Stimulated activated CD8-positive, alpha-beta memory T cell treated with anti-CD3 and anti-CD28 coated beads, Interleukin-4, amount 100 ng/mL, for 1 hour (primary cell): ENCODE measurements at places on chromosomes 7 and 10.
A peak's percentile ranks its signal among the peaks of the same experiment; 100 is the strongest.

- no peak for DNase-seq
Observed at GRCh38 chr10:48496831-48497779, 107.8 kb downstream of the ARHGAP22 start.

GRCh38 chr10:75099952-75100763 is 11.3 kb upstream of the SAMD8 start:
- peak; percentile 70 for DNase-seq

GRCh38 chr7:75536940-75537538 is 44.9 kb downstream of the SPDYE5 start:
- DNase-seq = no peak

GRCh38 chr10:72355214-72355555 is 466 bp upstream of the DNAJB12 start:
- DNase-seq = no peak

GRCh38 chr10:99906470-99906869 is 103.3 kb downstream of the DNMBP start:
- no peak for DNase-seq

GRCh38 chr10:126661841-126662515 is 8.5 kb downstream of the C10orf90 start:
- DNase-seq = no peak

- DNase-seq = no peak
Observed at GRCh38 chr10:113347508-113347907, 205.3 kb upstream of the HABP2 start.

DNA sequence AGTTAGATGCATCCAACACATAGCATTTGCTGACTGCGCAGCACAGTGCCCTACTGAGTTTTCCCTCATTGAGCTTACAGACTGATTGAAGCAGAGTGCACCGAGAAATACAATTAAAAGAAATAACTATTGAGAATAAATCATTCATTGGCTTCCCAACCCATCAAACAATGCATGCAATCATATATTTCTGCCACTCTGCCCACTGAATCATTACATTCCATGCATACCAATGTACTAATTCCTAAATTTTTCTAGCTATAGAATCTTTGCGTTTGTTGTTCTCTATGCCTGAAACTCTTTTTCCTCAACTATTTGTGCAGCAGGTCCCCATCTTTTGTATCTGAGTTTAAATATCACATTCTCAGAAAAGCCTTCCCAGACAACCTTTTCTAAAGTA is 783.8 kb downstream of the SORCS1 start:
- DNase-seq = no peak

DNA sequence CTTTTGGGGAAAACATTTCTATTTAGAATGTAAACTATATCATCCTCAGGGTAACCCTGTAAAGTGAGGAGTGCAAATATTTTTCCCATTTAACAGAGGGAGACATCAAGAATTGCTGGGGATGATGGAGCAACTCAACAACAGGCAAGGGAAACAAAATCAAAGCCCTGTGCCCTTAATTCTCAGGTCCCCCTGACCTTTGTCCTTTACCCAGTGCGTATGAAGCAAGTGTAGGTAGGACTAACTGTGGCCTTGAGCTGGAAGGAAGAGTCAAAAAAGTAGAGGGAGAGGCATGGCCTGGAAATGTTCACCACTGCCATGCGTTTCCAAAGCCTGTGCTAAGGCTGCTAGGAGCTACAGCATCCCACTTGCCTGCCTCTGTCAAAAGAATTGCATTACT is 896.9 kb downstream of the LRMDA start:
- no peak for DNase-seq

GRCh38 chr10:6405713-6406112 is 174.4 kb downstream of the PRKCQ start:
- DNase-seq = no peak

- DNase-seq = no peak
Observed at GRCh38 chr10:4846775-4847174, 20.8 kb downstream of the AKR1E2 start.

GRCh38 chr10:22658745-22659410 is 55.5 kb downstream of the PIP4K2A start:
- no peak for DNase-seq
